ENCODE measurements at places on chromosomes 6 and 20.

DNA sequence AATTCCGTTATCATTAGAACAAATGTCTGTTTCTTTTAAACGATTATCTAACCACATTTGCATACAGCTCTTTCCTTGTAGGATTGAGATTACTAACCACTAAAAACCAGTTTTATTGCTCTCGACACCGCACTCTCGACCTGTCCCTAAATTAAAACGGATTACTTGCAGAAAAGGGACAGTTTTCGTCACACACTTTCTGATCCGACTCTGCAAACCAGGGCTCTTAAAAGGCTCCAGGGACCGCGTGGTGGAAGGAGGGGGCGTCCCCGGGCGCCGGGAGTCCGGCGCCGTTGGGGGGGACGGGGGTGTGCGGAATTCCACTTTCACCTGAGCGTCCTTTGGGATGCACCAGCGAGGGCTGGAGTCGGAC, 731 bp downstream of the MAK start:
- peak; percentile 59 for DNase-seq

- DNase-seq, result no peak
Measured at GRCh38 chr6:46583721-46584120, 68.9 kb downstream of the CYP39A1 start.

DNA sequence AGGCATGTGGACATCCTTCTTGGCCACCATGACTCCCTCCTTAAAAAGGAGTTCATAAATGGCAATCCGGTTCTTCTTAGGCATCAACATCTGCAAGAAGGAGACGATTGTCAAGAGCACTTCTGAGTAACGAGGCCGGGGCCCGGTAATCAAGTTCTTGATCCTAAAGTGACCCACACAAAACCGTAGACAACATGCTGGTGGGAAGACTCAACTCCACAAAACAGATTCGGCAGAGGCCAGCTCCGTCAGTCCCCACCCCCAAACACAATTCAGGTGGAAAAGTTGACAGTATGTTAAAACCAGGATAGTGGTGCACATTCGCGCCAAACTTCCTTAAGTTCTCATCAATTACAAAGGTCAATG, 754 bp downstream of the RPS10 start:
- DNase-seq, result no peak

DNA sequence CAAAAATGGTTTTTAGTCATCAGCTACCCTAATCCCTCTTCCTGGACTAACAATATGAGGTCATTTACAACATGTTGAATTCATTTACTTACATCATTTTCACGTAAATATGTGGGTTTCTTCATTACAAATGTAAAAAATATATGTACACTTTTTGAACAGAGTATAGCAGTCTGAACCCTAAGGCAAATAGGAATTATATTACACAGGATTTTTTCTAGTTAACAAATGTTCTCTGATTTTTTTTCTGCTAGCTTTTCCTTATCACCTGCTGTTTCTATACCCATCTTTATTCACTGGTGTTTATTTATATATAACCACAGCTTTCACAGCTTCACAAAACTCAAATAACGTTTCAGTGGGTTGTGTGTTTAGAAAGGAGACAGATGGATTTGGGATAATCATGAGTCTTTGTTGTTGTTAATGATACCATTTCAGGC, 21.0 kb upstream of the CD2AP start:
- no peak for DNase-seq

- DNase-seq, result no peak
Measured at GRCh38 chr6:168215121-168215808, 104.3 kb downstream of the DACT2 start.

DNA sequence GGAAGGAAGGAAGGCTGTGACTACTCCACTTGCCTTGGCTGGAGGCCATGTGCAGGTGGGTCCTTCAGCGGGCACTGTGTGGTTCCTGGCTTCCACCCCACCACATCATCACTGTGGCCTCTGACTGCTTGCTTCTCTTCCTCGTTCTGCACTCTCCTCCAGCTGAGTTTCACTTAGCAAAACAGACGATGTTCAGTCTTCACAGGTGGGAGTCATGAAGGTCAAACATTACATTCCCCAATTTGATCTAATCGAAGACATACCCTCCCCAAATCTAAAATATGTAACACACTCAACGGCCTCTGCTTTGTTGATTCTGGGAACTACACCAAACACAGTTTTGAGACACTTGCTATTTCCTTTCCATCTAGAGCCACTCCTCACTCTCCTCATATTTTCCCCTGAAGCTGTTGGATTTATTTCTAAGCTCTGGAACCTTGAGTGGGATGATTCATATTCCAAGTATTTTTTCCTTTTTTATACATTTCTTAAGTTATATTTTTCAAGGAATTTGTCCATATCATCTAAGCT, 132.5 kb upstream of the FOXA2 start:
- no peak for DNase-seq

- DNase-seq, result no peak
Measured at GRCh38 chr6:143127941-143128680, 67.4 kb downstream of the AIG1 start.

GRCh38 chr6:108001696-108002231, 43.8 kb upstream of the SEC63 start:
- no peak for DNase-seq

DNA sequence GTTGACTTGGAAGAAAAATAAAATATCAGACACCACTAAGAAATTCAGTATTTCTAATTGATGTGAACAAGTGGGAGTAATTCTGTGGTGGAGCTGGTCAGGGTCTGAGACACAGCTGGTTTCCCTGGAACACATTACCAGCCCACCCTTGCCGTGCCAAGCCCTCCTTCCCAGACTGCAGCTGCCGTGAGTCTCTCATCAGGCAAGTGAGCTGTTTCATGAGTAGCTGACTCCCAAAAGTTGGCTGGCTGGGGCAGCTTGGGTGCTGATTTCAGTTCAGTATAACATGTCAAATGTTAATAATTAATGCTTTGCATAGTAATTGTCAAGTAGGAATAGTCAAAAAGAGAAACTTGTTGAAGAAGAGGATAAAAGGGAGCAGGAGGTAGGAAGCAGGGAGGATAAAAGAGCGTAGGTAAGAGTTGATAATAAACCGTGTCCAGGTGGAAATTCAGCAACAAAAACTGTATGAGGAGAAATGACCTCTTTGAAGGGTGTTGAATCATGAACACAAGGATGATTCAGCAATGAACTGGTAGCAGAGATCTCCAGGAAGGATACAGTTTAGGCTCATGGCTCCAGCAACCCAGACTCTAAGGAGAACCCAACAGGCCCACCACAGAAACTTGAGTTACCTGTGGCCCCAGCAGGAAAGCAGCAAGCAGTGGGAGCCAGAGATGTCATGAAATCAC, 110.9 kb upstream of the SSTR4 start:
- DNase-seq, result no peak

DNA sequence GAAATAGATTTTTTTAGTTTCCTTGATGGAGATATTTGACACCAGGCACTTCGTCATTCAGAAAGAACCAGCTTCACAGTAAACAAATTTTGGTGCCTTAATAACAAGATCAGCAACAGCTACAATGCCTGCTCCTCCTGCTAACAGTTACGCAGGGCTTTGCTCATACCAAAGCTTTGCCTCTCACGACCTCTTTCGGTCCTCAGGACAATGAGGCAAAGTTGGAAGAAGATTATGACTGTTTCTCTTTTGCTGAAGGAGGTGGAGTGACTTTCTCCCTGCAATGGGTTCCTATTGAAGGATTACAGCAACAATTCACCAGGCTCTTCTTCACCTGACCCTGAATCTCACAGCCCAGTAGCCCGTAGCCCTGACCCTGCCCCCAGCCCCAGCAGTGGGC, 440.1 kb downstream of the PREX1 start:
- DNase-seq, result no peak

GRCh38 chr6:135819665-135820064, 31.8 kb upstream of the PDE7B start:
- DNase-seq, result no peak

- no peak for DNase-seq
Measured at GRCh38 chr20:58010666-58011065, 217.8 kb downstream of the ANKRD60 start.

- no peak for DNase-seq
Measured at GRCh38 chr6:157218371-157219198, 104.7 kb downstream of the TMEM242 start.

GRCh38 chr6:17957086-17957485, 30.3 kb downstream of the KIF13A start:
- DNase-seq, result no peak
